SK-MEL-5 (cell line): ENCODE measurements at places on chromosomes 1 and 21. TPM values are rescaled to one million over a fixed set of nuclear protein-coding genes. Genes with fewer than 3 reads are reported as not detected.
A peak's percentile ranks its signal among the peaks of the same experiment; 100 is the strongest.

SPRR2F gene
- total RNA-seq = 0.18 and 0.51 TPM in 2 replicates

HSPA6 gene
- total RNA-seq = 4.2 and 4.8 TPM in 2 replicates

DNA sequence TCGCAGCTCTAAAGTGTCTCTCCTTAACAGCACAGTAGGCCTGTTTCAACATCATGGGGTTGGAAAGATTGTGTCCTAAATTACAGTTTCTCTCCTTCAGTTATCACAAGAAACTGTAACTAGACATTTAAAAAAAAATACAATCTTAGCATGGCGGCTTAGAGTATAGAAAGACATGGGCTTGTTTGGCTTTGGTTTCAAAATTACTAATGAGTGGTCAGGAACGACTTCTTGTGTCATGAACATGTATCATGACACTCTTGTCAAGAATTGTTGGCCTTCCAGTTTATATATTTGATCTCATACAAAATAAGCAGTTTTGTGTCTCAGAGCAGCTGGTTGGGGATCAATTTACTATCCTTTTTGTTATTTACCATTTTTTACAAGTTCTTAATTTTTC lies 2.1 kb downstream of the GJA8 start:
- no peak for DNase-seq

DNA sequence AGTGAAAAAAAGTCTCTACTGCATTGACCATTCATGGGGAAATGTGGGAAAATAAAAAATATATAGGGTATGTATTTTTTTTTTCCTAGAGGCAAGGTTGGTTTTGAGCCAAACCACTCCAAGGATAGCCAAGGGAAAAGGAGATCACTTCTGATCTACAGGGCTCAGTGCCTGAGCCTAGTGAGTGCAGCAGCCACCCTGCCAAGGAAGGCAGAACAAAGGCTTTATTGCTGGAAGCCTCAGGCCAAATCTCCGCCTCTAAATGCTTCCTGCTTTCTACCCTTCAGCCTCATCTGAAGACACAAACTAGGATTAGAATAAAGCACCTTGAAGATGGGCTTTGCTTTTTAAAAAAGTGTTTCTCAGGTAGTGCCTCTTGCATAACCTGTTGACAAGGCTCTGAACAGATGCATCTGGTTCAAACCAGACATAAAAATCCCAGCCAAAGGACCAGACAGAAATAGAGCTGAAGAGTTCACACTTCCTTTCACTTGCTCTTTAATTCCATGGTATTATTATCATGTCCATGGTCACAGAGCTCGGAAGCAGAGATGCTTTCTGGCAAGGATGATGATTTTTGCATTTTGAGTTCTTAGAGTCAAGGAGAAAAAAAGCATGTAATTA lies 10.5 kb downstream of the C1orf115 start:
- DNase-seq = peak; percentile 80

GRHL3 gene
- not detected in 2 replicates for total RNA-seq

NHLH1 gene
- total RNA-seq = not detected in 2 replicates

DNA sequence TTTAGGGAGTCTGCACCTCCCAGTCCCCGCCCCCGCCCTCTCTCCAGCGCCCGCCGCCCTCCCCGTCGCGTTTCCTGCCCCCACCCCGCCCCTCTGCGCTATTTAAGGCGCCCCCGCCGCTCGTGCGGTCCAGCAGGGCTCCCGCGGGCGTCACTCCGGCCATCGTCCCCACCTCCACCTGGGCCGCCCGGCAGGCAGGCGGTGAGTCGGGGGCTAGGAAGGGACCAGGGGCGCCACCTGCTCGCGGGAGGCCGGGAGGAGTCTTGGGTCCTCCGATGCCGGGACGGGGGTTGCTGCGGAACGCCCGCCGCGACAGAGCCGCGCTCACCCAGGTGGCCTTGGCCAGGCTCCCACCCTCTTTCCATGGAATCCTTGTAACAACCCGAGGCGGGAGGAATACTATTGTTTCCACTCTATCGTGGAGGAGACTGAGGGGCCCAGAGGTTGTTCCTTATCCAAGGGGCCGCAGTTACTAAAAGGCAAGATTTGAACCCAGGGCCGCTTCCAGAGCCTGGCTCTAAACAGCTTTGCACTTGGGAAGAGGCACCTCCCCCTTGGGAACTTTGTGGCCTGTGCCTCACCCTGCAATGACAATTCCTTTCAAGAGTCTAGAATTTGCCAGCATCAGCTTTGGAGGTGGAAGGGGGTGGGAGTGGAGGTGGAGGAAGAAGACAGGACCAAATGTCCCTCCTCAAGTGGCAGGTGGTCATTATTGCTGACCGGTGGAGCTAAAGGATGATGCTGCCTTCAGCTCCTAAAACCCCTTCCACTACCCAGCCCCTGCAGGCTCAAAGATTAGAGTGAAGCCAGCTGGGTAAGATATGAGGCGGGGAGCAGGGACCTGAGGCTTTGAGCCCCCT lies at the start of gene GJA4:
GJA4 (plus strand) TSS at position 132 of the 860 bp plus-strand sequence. CDS start 1,215 bp downstream, outside the sequence.
- no peak for DNase-seq

DNA sequence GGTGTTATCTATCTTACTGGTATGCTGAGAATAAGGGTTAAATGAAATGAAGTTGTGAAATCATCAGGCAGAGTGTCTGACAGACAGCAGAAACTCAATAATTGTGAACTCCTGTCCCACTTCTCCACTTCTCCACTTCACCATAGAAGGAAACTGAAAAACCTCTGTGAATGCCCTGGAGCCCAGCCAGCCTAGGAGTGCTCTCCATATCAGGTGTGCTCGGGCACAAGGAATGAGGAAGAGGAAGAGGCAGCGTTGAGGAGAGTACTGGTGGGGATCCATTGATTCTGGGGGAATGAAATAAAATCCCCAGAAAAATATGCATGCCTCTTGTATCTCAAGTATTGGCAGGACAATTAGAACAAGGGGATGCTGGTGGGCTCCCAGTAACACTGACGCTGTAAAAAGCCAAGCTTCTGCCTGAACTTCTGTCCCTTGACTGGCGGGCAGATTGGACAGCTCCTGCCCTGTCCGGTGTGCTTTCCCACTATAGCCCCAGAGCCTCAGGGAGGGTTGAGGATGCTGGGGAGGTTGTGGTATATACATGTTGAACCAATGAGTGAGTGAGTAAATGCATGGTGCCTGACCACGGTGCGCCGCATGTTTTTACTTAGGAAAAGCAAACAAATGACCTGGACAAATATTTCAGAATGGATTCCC lies 47.7 kb downstream of the NMNAT2 start:
- DNase-seq = no peak

MYBPH gene
- total RNA-seq = not detected in 2 replicates

LAX1 gene
- not detected in 2 replicates for total RNA-seq

ABCG1 gene
- total RNA-seq = 0.21 TPM in 1 of 2 replicates, not detected in the other

SLC66A1 gene
- total RNA-seq = 30.8 and 32.3 TPM in 2 replicates

SERPINC1 gene
- not detected in 2 replicates for total RNA-seq

GRCh38 chr1:200090252-200091159 lies 63.0 kb downstream of the NR5A2 start:
- peak; percentile 56 for DNase-seq

- DNase-seq = no peak
Observed at GRCh38 chr1:21123287-21123948, 53.3 kb downstream of the EIF4G3 start.

DNA sequence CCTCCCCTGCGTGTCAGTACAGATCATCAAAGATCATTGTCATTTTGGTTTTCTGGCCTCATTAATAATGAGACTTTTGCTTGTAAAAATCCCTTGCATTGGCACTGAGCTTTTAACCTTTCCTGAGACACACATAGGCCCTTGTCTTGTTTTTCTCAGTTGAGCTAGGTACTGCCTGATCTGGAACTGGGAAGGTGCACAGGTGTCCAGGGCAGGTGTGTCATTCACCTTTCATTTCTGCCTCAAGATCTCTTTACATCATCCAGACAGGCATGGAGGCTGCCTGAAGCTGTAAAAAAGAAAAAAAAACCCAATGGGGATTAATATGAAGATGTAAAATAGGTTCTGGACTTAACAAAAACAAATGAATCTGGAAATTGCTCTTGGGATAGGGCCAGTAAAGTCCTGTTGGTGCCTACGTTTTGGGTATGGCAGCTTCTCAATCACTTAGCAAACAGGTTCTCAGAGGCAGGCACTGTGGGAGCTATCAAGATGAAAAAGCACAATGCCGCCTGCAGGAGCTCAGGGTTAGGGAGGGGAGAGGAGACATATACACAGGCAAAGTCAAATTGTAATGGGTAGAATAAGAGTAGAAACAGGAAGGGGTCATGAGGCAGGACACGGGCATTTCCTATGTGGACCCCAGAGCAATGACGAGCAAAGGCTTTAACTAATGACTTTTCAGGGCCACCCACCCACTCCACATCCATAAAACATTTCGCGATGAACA lies 1.0 kb upstream of the KCNC4 start:
- no peak for DNase-seq

- DNase-seq = no peak
Observed at GRCh38 chr1:237146241-237146640, 104.3 kb downstream of the RYR2 start.

DNA sequence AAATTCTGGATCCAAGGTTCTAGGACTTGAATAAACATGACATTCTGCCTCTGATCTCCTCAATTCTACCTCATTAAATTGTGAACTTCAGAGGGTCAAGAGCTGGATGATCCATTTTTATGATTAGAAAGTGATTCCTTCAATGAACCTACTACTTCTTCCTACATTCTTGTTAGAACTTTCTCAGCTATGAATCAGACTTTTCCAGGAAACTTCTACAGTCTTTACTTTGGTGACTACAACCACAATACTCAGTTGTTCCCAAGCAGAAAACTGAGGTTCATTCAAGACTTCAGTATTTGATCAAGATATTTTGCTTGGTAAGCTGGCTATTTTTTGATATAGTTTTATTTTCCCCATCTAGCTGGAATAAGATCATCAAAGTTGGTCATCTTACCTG lies 51.4 kb downstream of the CDC7 start:
- no peak for DNase-seq
